Stimulated activated CD4-positive, alpha-beta T cell treated with anti-CD3 and anti-CD28 coated beads, Interleukin-1b, Interleukin-23, amount 100 ng/mL, for 4 hours (primary cell): ENCODE measurements at places on chromosomes 2 and 18.

DNA sequence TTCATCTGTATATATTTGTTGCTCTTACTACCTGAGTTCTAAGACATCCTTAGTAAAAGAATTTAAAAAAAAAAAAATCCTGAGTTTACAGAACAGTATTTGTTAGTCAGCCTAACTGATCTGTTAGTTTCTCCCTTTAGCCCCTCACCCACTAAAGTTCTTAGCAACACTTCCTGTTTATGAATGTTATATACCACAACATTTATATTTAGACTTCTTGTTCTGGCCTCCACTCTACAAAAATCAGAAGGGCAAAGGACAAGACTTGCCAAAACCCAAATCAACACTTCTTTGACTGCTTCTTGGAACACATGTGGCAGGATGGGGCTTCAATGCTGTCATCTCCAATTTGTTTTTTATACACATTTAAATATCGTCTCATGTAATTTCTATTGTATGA is 71.1 kb downstream of the MGAT5 start:
- no peak for DNase-seq

- no peak for DNase-seq
These were observed 123.8 kb downstream of the AFF3 start for GRCh38 chr2:100018341-100019193.

DNA sequence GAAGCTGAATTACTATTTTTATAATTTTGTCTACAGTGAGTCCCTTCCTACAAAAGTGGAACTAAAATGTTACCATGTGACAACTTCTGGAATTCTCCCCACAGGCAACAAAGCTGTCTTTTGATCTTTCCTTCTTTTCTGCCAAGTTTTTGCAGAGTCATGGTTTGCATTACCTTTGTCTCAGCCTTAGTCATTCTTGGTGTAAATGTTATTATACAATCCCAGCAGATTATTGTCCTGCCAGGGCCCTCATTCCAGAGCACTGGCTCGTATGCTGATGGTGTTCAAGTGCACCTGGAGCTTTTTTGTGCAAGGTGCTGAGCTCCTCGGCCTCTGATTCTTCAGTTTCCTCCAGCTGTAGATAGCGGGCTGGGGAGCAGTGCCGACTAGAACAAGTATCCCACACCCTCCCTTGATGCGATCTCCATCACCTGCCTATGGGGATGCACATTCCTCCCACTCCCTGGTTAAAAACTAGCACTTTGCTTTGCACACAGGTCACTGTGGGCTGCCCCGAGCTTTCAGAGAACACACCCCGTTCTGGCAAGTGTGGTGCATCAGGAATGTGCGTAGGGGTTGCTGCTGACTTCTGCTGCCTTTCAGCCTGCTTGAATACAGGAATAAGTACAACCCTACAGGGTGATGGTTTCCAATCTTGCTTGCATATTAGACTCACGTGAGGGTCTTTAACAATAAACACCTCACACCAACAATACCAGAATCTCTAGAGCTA is 263.6 kb downstream of the RNF144A start:
- DNase-seq, result no peak

GRCh38 chr2:25400169-25400568 is 58.4 kb upstream of the DNMT3A start:
- no peak for DNase-seq

- no peak for DNase-seq
These were observed 22.6 kb downstream of the FER1L5 start for GRCh38 chr2:96665083-96665569.

DNA sequence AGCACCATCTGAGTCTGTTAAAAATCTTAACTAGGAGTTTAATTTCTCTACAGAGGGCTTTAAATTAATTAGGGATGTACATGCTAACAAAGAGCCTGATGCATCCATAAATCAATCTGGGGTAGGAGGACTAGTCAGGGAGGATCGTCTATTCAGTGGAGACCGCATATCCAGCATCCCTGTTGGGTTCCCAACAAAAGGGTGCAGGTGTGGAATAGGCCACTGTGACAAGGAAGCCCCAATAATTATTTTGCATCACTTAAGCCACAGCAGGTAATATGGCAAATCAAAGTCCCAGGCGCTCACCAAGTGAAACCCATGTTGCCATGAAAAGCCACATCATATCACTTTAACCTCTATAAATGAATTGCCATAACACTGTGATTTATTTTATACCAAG is 392.3 kb downstream of the NCKAP5 start:
- DNase-seq, result no peak

DNA sequence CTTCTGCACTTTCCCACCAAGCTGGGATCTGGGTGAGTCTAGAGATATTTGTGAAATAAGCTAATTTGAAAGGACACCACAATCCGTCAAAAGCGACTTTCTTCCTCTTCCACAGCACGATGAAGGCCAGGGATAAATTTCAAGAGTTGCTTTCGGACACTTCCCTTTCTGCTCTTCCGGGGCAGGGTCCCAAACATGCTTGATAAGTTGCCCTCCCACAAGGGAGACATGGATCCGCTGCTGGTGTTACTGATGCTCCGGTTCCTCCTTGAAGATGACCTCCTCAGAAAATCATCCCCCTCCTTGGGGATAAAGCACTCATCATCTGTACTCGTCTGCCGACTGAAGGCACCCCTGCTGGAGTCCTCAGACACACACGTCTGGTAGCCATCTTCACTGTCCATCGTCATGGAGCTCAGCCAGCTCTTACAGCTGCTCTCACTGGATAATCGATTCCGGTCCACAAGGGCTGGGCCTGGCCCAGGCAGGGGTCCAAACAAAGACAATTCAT is 28.2 kb downstream of the CYTIP start:
- DNase-seq, result no peak

- no peak for DNase-seq
These were observed 285.1 kb upstream of the SLC14A2 start for GRCh38 chr18:45330170-45330594.

GRCh38 chr18:10245031-10245845 is 209.2 kb upstream of the APCDD1 start:
- no peak for DNase-seq

- no peak for DNase-seq
These were observed 14.7 kb upstream of the EML6 start for GRCh38 chr2:54708584-54709335.
